Right forelimb (tissue), 1 donor: ENCODE measurements at places on chromosomes 6 and 20.

DNA sequence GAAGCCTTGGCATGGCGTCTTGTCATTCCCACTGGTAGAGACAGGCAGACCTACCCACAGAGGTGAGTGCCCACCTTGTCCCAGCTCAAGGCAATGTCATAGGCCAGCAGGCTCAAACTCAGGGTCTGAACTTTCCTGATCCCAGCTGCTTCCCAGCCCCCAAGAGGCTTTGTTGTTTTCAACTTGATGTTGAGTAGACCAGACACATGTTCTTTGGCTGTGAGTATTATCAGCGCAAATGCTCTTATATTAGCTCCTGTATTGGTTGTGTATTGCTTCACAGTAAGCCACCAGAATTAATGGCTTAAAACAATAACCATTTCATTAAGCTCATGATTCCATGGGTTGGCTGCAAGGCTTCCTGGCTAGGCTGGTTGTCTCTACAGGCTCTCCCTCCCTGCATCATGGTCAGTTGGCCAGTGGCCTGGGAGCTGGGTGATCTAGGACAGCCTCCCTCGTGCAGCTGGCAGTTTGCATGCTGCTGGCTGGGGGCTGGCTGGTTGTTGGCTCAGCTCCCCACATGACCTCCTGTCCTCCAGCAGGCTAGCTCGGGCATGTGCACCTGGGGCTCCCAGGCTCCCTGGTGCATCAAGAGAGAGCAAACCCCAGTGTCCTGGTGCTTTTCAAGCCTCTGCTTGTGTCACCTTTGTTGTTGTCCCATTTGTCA, 21.6 kb downstream of the TOX2 start:
- no peak for DNase-seq

GRCh38 chr6:116380346-116380745, 9.6 kb downstream of the DSE start:
- DNase-seq: no peak

- DNase-seq: no peak
These were observed 33.4 kb downstream of the TGM2 start for GRCh38 chr20:38131588-38132121.

- no peak for DNase-seq
These were observed 55.1 kb upstream of the IL20RA start for GRCh38 chr6:137099689-137100403.

DNA sequence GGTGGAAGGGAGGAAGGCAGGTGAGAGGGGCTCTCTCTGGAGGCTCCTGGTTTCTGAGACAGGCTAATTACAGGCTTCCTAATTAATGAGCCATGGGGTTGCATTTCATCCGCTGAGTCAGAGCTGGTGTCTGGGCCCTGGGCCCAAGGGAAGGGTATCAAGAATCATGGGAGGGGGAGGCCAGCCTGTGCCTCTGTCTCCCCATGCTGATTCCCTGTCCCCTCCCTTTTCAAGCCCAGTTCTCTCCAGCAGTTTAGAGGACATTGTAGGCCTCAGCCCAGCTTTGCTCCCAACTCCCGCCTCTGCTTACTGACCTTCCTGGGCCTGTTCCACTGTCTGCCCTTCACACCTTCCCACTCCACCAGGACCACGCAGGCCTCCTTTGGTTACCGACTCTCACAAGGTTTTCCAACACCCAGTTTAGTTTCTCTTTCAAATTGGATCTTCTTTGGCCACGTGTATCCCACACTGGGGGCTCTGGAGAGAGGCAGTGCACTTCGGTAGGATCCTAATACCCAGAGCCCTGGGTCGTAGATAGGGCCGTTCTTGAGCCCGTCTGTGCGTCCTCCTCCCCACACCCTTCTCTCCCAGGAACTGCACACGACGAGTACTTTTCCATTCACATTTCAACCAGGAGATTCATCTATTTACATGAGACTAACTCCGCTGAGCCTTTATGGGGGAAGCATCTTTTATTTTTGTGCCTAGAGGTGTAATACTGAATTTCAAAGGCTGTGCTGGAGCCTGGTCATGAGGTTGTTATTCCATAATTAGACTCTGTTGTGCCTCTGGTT, 18.2 kb upstream of the AVP start:
- DNase-seq: no peak

- DNase-seq: no peak
These were observed 317.2 kb upstream of the ID4 start for GRCh38 chr6:19519941-19520340.
